ENCODE measurements at places on chromosomes 2 and 18.
A peak's percentile ranks its signal among the peaks of the same experiment; 100 is the strongest.

DNA sequence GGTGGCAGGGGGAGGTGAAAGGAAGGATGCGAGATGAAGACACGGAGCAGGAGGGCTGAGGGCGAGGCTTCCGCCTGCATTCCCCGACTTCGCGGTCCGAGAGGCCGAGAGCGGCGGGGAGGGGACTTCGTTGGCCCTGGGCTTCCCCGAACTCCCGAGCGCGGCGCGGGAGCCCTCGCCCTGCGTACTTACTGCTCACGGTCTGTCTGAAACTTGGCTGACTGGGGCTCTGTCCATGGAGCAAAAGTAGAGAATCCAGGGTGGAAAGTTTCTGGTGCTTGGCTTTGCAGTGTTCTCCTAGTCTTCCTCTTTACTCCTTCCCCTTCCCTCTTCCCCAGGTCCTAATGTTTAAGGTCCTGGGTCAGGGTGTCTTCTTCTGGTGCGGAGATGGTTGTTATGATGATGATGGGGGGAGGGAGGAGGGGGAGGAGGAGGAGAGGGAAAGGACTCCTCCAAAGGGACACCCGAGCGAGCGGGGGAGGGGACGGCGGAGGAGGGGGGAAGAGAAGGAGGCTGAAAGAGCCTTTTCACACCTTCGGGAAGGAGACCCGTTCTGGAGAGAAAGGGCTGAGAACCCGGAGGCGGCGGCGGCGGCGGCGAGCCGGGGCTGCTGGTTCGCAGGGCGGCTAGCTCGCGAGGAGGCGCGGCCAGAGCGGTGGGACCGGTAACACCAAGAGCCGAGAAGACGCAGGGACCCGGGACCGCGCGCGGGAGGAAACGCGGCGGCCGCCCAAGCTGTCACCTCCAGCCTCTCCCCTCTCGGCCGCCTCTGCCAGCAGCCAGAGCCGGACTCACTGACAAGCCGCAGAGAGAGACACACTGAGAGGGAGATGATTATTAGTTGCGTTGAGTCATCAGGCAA, at the start of gene SATB2:
Gene SATB2 (minus strand): TSS at position 793 of the 862 bp plus-strand sequence. CDS start 1,902 bp downstream, outside the sequence.
- no peak for DNase-seq

DNA sequence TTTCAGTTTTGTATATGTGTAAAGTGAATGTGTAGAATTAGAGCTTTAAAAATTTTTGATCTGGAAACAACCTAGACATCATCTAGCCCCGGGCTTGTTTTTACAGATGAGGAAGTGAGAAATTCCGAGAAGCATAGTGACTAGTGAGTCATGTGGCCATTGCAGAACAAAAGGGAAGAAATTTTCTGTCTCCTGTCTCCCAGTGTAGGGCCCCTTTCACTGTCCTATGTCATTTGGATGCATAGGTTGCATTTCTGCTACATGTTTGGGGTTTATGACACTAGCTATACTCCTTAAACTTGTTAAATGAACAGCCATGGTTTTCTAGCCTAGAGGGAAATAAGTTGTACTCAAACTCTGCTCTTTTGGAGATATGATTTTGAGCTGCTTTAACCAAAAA, 84.6 kb downstream of the PLCL1 start:
- no peak for DNase-seq

- DNase-seq: no peak
These were observed 291.4 kb downstream of the KCNS3 start for GRCh38 chr2:18169893-18170175.

DNA sequence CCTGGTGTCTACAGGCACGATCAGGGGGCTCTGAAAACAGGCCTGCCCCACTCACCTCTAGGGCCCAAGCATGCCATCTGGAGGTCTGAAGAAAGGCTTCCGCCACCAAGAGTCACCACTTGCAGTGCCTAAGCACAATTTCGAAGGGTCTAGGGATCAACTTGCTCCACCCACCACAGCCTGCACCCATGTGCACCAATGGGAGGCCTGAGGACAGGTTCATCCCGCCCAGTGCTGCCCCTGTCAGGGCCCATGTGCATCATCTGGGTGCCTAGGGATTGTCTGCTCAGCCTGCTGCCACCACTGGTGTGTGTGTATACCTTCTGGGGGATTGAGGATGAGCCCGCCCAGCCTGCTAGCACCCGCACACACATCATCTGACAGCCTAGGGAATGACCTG, 121.0 kb upstream of the ACVR1C start:
- DNase-seq: no peak

DNA sequence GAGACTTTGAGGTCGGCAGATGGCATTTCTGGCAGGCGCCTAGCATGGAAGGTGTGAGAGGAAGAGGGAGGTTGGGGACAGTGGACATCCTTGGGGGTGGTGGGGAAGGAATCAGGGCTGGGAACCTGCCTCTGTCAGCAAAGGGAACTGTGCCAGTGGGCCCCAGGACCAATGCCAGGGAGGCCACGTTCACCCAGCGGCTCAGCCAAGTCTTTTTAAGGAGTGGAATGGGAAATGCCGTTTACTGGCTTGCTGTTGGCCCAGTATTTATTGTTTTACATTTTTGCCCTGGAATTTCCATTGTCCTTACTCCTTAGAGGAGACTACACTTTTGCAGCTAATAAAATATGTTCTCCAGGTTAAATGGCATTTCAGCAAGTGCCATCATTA, 135.2 kb downstream of the MCFD2 start:
- no peak for DNase-seq

DNA sequence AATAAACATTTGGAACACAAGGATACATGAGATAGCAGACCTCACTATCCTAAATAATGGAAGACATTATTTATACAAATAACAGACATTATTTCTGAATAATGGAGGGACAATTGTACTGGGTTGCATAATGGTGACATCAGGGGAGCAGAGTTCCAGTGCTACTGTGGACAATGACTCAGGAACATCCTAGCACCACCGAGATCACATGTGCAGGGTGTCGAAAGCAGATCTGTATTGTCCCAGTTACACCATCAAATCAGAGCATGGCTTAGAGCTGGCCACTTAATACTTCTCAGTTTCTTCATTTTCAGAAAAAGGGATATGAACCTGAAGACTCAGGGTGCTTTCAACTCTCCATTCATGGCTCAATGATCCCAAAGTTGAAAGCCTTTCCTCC, 249.1 kb upstream of the RBMS1 start:
- no peak for DNase-seq

GRCh38 chr18:56812674-56813073, 161.5 kb downstream of the WDR7 start:
- no peak for DNase-seq

- no peak for DNase-seq
These were observed 811.3 kb downstream of the CPS1 start for GRCh38 chr2:211367711-211368110.

- DNase-seq: no peak
These were observed 90.6 kb upstream of the ARL4C start for GRCh38 chr2:234587341-234588053.

GRCh38 chr2:44120428-44120827, 48.2 kb upstream of the PPM1B start:
- no peak for DNase-seq

- no peak for DNase-seq
These were observed 916 bp upstream of the PDCD1 start for GRCh38 chr2:241859436-241860183.

DNA sequence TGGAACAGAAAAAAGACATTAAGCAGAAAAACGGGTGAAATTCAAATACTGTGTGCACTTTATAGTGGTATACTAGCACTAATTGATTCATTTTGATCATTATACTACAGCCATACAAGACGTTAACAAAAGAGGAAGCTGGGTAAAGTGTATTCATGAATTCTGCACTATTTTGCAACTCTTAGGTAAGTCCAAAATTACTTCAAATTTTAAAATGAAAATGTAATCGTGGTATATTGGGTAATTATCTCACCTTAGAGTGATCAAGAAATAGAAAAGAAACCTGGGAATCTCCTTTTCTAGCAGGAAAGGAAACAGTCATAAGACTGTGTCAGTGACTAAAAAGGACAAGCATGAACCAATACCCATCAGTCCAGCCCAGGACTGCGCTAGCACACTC, 5.4 kb downstream of the TGFBRAP1 start:
- DNase-seq: no peak

DNA sequence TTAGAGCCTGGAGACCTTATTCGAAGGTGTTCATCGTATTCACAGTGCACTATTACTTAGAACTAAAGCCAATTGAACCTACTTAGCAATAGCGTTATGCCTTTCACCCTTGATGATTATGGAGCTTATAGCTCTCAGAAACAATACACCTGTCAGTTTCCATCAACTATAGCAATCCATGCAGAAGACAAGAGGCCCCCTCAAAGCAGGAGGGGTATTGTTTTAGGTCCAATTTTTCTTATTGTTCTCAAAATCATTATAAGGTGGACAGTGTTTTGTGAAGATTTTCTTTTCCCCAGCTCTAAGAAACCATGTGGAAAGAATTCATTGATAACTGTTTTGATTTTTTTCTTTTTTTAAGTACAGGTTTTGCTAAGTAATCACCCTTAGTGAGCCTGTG, 135.5 kb downstream of the MEIS1 start:
- DNase-seq: no peak

- no peak for DNase-seq
These were observed 481.8 kb downstream of the DLGAP1 start for GRCh38 chr18:3973191-3973850.

- no peak for DNase-seq
These were observed 43.4 kb downstream of the RFX8 start for GRCh38 chr2:101431486-101431885.

DNA sequence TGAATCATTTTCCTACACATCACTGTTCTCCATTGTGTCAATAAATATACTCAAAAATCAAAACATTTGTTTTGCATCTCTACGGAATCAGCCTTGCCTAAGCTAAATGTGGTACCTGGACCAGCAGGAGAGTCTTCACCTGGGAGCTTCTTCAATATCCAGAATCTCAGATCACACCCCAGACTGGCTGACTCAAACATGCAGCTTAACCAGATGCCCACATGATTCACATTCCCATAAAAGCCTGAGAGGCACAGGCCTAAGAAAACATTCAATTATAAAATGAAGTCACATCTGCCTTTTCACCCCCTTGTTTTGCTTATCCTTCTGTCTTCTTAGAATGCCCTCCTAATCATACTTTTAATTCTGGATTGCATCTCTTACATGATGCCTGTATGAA, 1045.5 kb upstream of the NXPH2 start:
- no peak for DNase-seq

GRCh38 chr2:790634-791245, 113.5 kb upstream of the TMEM18 start:
- no peak for DNase-seq

GRCh38 chr2:42922790-42923579, 130.6 kb upstream of the HAAO start:
- no peak for DNase-seq

- DNase-seq: peak; percentile 56
These were observed 19.0 kb downstream of the INO80C start for GRCh38 chr18:35478520-35479435.

GRCh38 chr2:8146132-8147005, 535.5 kb upstream of the ID2 start:
- DNase-seq: no peak

DNA sequence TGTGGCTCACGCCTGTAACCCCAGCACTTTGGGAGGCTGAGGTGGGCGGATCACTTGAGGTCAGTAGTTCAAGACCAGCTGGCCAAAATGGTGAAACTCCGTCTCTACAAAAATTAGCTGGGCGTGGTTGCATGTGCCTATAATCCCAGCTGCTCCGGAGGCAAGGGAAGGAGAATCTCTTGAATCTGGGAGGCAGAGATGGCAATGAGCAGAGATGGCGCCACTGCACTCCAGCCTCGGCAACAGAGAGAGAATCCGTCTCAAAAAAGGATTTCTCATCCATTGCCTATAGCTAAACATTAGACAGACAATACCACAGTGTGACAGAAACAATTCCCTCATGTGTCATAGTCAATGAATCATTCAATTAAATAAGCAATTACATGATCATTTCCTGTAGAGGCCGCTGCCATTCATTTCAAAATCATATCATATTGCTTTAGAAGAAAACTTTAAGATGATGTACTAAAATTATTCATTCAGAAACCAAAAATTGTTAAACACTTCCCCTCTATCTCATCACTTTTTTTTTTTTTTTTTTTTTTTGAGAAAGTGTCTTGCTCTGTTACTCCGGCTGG, 69.5 kb upstream of the TGIF1 start:
- peak; percentile 43 for DNase-seq

GRCh38 chr18:63159590-63159989, 160.0 kb downstream of the BCL2 start:
- DNase-seq: no peak

- no peak for DNase-seq
These were observed 217.2 kb downstream of the DOK6 start for GRCh38 chr18:69617888-69618287.

GRCh38 chr2:176997074-176997791, 215.4 kb upstream of the HNRNPA3 start:
- no peak for DNase-seq

DNA sequence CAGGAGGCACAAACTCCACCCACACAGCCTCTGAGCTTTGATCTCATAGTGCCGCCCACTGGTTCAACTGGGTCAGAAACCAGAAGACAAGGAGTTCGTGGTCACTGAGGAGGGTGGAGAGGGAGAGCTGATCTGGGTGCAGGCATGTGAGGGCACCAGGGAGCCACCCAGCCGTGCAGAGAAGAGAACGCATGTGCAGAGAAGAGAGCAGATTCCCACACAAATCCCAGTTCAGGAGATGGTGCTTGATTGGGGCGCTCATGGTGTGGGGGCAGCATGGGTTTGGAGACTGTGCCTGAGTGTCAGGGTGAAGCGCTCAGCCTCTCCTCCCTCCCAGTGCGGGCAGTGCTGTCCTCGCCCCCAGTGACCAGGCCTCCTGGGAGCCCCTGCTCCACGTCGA, 375.2 kb upstream of the MYT1L start:
- no peak for DNase-seq

GRCh38 chr2:181970160-181970794, 15.4 kb upstream of the PPP1R1C start:
- DNase-seq: no peak

- no peak for DNase-seq
These were observed 169.8 kb upstream of the ERBB4 start for GRCh38 chr2:212708355-212708754.

GRCh38 chr2:81276595-81276994, 972.0 kb upstream of the LRRTM1 start:
- DNase-seq: no peak

- no peak for DNase-seq
These were observed 72.9 kb downstream of the EN1 start for GRCh38 chr2:118774458-118775133.

GRCh38 chr18:80252136-80252535, 4.8 kb upstream of the PARD6G start:
- DNase-seq: no peak

DNA sequence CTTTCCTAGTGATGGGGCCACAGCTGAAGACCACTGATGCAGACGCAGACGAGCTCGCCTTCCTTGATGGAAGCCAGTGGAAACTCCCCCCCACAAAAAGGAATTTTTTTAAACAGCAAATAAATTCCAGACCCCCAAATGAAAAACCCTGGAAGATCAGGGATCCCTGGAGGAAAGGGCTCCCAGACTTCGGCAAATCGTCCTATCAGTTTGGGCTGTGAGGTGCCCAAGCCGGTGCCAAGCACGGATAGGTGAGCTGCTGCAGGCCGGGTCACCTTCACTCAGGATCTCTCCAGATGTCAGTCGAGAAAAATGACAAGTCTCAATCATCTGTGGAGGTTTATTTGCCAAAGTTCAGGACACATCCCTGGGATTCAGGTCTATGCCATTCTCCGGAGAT, 42.0 kb downstream of the RTP5 start:
- DNase-seq: no peak

- DNase-seq: no peak
These were observed 641.7 kb upstream of the NRXN1 start for GRCh38 chr2:51673628-51674027.

GRCh38 chr2:100821255-100821910, 1.4 kb downstream of the NPAS2 start:
- no peak for DNase-seq

Data from hematopoietic multipotent progenitor cell treated with erythropoietin and hydrocortisone succinate and interleukin-3 and kit ligand, for 17 days (in vitro differentiated cells).